ENCODE measurements at places on chromosomes 12 and 14.

GRCh38 chr12:828726-829395 is 76.5 kb downstream of the WNK1 start:
- no peak for DNase-seq

GRCh38 chr12:131908092-131909080 is 14.0 kb downstream of the ULK1 start:
- no peak for DNase-seq

DNA sequence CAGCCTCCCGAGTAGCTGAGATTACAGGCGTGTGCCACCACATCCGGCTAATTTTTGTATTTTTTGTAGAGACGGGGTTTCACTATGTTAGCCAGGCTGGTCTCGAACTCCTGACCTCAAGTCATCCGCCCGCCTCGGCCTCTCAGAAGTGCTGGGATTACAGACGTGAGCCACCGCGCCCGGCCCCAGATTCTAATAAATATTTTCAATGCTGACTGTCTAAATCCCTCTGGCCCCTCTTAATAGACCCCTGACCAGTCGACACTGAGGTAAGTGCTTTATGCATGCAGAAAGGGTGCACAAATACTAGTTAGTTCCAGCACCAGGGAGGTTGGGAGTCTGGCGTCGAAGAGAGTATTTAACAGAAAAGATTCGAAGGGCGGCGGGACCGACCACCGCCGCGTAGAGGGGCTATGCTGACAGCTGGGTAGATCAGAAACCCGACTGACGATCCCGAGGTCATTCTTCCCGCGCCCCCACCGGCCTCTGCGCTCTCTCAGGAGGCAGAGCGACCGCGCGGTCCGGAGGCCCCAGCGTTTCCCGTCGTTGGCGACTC is 1.1 kb upstream of the SPATS2 start:
- DNase-seq = no peak

DNA sequence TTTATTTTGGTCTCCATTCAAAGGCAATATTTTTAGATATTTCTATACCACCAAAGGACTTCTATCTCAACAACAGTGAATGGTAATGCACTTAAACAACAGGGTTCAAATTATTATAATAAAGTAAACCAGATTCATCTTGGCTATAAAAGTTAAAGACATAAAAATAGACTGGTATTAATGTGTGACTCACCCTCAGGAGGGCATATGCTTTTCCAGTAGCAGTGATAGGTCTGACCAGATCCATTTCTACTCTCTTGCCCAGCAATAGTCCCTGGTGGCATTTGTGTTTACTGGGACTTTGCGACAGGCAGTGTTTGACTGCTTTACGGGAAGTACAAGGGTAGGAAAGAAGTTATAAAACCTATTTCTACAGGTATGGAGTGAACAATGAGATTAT is 353.2 kb upstream of the ATP2B1 start:
- no peak for DNase-seq

DNA sequence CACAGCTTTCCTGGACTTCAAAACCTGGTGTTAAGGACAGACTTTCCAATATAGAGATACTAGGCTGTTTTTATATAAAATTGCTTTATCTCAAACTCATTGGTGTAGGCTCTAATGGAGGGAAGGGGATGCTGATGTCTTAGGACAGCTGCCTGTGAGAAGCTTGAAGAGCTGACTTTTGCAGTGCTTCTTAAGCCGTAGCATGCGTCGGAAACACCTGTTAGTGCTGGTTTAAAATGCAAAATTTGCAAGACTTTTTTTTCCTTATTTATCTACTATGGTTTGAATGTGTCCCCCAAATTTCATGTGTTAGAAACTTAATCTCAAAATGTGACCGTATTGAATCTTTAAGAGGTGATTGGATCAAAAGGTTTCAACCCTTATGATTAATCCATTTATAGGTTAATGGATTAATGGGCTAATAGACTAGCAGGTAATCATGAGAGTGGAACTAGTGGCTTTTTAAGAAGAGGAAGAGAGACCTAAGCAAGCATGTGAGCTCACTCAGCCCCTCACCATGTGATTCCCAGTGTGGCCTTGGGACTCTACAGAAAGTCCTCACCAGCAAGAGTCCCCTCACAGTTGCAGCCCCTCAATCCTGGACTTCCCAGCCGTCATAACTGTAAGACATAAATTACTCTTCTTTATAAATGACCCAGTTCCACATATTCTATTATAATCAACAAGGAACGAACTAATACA is 60.9 kb upstream of the FUT8 start:
- no peak for DNase-seq

DNA sequence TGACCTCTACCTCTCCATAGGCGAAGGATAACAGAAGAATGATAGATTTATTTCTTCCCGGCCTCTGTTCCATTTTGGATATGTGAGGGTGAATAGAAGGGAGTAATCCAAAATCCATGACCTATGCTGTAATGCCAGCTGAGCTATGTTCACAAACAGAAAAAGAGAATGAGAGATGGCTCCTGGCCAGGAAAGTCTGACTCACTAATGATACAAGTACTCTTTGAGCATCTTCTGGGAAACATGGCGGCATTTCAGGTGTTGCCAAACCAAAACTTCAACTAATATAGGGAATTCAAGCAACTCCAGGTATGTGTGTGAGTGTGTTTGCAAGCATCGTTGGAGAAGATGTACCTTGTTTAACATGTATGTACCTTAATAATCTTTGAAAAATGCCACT is 55.1 kb downstream of the MED13L start:
- peak; percentile 43 for DNase-seq

DNA sequence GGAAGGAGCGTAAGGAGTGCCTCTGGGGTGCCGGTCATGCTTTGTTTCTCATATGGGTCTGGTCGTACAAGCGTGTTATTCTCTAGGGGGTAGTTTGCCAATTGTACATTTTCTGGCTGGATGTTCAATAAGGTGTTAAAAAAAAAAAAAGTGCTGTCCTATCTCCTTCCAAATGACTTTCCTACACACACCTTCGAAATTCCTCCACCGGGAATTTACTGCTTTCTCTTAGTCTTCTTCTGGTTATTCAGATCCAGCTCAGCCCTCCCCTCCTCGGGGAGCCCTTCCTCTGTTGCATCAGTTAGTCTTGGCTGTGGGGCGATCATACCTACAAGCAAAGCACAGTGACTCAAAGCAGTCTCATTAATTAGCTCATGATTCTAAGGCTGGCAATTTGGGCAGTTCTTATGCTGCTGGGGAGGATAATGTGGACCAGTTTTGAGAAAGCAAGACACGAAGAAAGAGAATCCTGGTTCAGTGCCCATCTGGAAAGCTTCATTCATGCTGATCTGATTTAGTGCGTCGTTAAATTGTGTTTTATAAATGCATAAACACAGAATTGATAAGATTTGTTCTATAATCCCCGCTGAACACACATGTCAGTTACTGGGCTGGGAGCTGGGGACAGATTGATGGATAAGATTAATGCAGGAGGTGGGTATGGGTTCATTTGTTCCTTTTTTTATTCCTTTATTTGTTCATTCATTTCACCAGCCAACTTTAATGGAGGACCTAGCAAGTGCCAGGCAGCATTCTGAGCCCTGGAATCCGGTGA is 9.2 kb upstream of the CLMN start:
- no peak for DNase-seq

DNA sequence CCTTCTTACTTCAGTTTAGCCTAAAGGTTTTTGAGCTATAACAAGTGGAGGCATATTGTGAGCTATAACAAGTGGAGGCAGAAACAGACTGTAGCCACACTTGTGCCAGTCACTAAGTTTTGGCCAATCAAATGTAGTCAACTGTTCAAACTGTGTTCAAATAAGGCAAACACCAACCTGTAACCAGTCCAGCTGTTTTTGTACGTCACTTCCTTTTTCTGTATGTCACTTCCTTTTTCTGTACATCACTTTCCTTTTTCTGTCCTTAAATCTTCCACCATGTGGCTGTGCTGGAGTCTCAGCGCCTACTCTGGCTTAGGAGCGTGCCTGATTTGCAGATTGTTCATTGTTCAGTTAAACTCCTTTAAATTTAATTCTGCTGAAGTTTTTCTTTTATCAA is 79.7 kb downstream of the FUT8 start:
- no peak for DNase-seq

GRCh38 chr12:53502331-53502730 is 1.2 kb downstream of the TARBP2 start:
- DNase-seq = no peak

GRCh38 chr14:93533437-93533836 is 102.7 kb downstream of the UNC79 start:
- no peak for DNase-seq

Measured in right hindlimb (tissue), 1 donor.